Stimulated activated CD8-positive, alpha-beta memory T cell treated with anti-CD3 and anti-CD28 coated beads, Interleukin-2, amount 100 ng/mL, for 48 hours (primary cell): ENCODE measurements at places on chromosomes 2 and 18.

DNA sequence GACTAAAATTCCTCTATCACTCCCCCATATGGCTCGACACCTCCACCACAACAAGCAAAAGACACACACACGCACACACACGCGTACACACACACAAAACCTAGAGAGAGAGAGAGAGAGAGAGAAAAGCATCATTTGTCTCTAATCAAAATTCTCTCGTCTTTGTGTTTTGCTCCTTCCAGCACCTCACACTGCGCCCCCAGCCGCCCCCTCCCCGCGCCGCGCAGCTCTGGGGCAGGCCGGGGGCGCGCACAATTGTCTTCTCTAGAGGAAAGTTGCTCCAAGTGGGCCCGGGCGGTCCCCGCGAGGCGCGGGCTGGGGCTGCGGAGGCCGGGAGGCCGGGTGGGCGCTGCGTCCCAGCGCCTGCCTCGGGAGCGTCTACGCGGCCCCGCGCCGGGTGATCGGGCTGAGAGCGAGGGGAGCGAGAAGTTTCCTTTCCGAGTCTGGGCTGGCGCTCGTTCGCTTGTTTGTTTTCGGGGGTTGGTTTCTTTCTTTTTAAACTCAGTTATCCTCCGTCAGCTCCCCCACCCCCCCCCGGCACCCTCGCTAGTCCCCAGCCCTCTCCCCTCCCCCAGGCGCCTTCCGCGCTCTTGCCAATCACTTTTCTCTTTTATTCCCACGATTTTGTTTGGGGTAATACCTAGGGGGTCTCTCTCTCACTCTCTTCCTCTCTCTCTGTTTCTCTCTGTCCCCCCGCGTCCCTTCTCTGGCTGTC is 4.1 kb downstream of the ZEB2 start:
- DNase-seq = no peak

GRCh38 chr18:63963615-63964256 is 6.1 kb upstream of the SERPINB8 start:
- no peak for DNase-seq

DNA sequence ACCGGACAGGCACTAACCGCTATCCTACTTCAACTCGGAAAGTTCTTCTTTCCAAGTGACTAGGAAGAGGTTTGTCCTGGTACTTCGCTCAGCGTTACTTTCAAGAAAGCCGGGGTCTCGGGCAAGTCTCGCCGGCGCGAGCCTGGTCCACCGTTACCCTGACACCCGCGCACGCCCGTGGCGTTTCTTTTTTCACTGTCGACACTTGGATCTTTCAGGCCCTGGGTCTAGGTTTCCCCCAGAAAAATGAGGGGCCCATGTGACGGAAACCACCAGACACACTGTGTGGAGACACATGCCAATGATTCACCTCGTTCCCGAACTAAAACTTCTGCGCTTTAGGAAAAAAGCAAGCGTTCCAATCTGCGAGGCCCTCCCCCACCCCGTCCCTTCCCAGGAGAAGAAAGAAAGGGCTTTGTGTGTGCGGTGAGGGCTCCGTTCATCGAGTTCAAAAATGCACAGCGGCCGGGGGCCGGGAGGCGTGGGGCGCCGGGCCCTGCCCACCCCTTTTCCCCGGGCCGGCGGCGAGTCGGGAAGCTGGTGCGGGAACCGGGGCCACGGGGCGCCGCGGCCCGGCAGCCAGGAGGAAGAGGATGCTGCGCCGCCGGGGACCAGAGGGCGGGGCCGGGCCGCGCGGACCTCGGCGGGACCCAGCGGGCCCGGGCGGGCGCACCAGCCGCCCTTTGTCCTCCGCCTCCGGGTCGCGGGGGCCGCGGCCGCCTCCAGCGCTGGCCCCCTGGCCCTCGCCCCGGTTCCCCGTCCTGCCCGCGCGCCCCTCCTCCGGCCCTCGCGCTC is 2.6 kb downstream of the ZNF521 start:
- no peak for DNase-seq

DNA sequence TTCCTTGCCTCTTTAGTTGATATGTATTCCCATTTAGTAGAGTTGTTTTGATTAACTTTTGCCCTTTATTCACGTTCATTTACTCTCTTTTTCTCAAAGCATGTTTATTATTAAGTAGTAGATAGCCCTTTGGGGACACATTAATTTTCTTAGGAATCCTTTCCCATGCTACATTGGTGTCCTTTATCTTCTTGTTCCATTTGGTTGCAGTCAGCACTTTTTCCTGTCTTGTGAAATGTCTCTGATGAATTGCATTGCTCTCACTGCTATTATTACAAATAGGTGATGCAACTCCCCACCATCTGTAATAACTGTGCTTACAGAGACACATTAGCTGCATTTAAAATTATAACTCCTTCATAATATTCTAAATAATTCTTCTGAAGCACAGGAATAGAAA is 428.5 kb upstream of the CNTNAP5 start:
- no peak for DNase-seq

DNA sequence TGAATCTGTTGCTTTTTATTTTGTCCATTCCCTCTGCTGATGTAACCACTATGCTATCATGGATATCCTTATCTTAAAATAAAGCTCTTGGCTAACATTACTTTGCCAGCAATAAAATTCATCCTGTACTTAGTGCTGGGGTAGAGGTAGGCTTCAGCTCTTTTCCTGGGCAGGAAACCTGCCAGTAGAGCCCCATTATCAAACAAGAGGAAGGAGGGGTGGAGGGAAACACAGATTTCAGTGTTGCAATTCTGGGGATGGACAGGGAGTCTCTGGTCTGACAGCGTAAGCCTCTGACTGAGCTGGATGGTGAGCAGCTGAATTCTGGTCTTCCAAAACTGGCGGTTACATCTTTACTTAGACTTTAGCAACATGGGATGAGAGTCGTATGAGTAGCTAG is 47.5 kb downstream of the CASP8 start:
- DNase-seq = no peak

DNA sequence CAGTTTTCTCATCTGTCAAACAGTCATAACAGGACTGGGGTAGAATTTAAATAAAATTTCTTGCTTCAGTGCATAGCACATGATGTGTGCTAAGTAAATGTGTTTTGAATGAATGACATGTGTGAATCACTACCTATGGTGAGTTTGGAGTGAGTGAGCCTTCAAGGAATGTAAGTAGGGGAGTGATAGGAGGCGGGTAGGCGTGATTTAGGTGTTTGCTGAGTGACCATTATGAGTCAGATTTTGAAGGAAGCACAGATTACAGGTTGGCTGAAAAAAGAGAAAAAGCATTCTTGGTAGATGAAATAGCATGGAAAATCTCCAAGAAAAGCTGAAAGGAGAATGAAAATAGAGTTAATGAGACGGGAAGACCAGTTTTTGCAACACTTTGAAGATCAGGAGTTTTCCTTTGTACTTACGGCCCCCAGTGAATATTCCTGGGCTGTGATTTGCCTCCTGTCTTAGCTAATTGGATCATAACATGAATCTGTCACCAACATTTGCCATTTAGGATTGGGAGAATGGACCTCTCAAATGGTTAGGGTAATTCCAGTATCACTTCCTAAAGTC is 136.9 kb upstream of the GATA6 start:
- DNase-seq = no peak

- no peak for DNase-seq
Observed at GRCh38 chr2:8190279-8190678, 491.6 kb upstream of the ID2 start.

GRCh38 chr2:25372405-25373268 is 30.9 kb upstream of the DNMT3A start:
- DNase-seq = no peak

DNA sequence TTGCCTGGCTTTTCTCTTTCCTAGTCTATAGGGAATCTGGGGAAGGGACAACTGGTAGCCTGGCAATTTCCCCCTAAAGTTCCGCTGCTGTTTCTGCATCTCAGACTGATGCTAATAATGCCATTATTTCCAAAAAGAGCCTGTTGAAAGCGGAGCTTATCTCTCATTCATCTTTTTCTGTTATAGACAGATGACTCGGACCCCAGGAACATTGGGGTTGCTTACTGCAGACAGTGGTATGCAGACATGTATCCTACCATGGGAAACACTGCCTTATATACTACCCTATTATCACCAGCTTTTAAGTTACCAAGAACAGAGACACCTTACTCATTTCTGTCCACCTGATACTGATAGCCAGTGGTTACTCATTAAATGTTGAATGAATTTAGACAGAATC is 15.3 kb downstream of the ETAA1 start:
- DNase-seq = no peak

DNA sequence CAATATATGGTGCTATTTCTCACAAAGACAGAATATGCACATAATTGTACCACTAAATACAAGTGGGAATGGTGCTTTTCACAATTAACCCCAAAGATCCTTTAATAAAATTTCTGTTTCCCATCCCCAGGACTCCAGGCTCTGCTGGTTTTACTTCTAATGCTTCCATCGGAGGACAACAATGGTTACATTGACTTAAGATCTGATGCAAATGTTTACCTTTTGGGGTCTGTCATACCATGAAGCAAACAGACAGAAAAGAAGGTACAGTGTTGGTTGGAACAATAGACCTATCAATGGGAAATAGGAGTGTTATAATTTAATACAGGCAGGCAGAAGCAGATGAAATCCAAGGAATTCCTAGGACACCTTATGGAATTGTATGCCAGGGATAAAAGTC is 105.7 kb downstream of the UPP2 start:
- DNase-seq = no peak

DNA sequence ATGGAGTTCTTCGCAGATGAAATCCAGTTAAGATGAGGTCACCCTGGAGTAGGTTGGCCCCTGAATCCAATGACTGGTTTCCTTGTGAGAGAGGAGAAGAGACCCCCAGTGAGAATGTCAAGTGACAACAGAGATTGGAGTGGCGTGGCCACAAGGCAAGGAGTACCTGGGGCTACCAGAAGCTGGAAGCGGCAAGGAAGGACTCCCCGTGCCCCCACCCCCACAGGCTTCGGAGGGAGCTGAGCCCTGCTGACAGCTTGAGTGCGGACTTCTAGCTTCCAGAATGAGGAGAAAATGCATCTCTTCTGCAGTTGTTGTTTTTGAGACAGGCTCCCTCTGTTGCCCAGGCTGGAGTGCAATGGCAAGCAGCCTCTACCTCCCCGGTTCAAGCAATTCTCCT is 78.0 kb upstream of the HPCAL1 start:
- no peak for DNase-seq

DNA sequence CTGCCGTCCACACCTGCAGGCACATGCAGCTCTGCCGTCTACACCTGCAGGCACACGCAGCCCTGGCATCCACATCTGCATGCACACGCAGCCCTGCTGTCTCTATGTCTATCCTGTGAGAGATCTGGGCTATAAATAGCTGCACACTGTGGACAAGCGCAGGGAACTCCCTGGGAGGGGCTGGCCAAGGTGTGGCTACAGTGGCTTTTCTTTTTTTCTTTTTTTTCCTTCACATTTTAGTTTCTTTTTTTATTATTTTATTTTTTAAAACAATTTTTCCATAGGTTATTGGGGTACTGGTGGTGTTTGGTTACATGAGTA is 42.0 kb downstream of the TMEM182 start:
- DNase-seq = no peak

- no peak for DNase-seq
Observed at GRCh38 chr2:7765236-7765635, 848.0 kb downstream of the RNF144A start.

GRCh38 chr2:48711343-48711742 is 44.2 kb downstream of the LHCGR start:
- DNase-seq = no peak
